ENCODE measurements at places on chromosomes 2 and 18.

- DNase-seq: no peak
Measured at GRCh38 chr2:26400723-26401122, 997 bp upstream of the DRC1 start.

DNA sequence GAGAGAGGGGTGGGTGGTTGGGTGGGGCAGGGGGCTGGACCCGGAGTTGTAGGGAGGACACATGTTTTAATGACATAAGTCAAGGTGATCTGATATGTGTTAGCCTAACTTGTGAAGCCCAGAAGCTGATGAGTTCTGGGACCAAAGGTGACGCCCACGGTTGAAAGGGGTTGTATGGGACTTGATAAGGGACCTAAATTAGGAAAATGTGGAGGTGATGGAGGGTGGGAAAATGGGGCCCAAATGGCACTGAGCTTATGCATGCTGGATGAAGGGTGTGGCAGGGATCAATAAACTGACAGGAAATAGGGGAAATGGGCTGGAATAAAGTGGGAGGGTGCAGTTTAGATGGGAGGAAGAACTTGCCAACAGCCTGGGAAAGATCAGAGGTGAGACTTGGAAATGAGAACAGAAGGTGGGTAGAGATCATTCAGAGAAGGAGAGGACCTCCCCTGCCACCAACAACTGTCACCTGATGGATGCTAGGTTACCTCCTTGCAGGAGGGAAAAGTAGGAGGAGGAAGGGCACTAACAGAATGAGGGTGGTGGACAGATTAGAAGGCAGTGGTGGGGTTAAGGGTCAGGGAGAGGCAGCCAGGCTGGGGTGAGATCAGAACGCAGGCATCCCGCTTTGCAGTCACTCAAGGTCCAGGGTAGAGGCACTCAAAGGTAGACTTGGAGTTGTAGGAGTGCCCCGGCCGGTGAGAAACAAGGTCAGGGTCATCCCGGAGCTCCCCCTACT, 15.3 kb downstream of the WNT10A start:
- no peak for DNase-seq

DNA sequence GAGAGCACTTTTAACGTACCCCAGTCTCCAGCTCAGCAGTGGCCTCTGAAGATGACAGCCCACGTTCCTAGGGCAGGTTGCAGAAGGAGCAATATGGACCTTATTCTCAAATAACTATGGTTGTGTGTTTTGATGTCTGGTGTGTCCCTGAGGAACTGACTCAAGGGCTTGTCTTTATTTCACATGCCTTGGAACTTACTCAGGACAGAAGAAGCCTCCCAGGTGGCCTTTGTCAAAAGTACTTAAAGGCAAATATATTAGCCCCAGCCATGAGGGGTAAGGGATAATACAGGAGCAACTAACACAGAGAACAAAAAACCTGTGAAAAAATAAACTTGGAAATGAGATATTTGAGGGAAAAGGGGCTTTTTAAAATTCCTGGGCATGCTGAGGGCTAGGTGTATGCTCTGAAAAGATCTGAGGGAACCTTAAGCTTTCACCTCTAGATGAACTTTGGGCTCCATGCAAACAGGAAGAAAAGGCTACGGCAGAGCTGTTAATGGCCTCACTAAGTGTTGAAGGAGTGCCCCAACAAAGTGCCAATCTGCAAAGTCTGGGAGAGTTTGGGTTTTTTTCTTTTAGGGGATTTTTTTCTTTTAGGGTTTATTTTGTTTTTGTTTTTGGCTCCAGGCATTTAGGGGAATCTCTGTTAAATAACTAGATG, 40.3 kb downstream of the SRBD1 start:
- no peak for DNase-seq

DNA sequence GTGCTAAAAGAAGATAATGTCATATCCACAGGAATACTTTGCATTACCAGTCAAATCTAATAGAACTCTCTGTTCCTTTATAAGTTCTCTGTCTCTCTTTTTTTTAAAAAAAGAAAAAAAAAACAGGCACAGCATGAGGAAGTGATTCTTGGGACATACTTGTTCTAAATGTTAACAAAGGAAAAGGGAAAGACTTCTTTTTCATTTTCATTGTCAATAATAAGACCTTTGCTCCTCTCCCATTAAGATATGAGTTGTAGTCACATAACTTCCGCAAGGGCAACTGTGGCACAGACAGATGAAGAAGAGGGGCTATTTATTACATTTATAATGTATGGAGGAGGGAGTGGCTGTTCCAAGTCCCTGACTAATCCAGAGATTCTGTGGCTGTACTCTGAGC, 4.7 kb downstream of the CD302 start:
- no peak for DNase-seq

DNA sequence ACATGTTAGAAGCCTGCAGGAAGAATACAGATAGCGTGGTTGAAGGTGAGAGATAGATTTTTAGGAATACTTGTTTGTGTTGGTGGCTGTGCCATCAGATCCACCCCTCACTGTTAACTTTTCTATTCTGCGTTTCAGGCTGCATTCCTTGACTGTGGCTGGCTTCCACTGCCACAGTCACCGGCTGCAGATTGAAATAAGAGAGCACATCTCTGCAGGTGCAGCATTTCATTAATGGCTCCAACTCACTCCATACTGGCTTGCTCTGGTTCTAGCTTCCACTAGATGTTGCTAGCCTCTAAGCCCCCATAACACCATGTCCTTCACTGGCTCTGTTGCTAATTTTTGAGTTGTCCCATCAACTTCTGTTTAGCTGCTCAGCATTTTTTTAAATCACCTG, 286.5 kb downstream of the CPS1 start:
- DNase-seq: no peak

GRCh38 chr2:165508927-165509326, 39.4 kb downstream of the CSRNP3 start:
- DNase-seq: no peak

- DNase-seq: no peak
Measured at GRCh38 chr2:30684516-30684915, 122.7 kb downstream of the CAPN13 start.

DNA sequence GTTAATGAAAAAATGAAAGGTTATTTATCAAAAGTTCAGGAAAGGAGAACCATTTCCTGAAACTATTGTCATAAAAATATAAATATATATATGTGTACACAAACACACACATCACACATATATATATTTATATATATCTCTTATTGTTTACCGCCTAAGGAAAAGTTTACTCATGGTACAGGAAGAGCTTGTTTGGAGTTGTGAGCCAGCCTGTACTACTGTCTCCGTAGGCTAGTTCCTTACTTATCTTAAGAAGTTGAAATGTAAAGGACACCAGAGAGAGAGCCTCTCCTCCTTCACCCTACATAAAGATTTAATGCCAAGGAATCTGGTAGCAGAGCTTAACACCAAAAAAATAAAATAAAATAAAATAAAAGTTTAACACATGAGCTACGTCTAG, 19.6 kb downstream of the DSC1 start:
- DNase-seq: no peak

DNA sequence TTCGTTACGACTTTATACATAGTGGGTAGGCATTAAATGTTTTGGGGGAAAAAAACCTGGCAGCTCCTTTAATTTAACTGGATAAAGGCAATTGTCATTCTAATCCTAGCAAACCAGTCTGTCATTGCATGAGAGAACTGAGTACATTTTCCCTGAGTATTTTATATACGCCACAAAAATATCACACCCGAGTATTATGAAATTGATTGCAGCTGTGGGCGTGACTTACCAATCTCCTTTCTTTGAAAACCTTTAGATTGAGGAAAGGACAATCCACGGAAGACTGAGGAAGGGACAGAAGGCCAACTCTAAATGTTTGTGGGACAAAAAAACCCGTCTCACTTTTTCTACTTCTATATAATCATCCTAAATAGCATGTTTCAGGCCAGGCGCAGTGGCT, 9.0 kb downstream of the TM4SF20 start:
- no peak for DNase-seq

DNA sequence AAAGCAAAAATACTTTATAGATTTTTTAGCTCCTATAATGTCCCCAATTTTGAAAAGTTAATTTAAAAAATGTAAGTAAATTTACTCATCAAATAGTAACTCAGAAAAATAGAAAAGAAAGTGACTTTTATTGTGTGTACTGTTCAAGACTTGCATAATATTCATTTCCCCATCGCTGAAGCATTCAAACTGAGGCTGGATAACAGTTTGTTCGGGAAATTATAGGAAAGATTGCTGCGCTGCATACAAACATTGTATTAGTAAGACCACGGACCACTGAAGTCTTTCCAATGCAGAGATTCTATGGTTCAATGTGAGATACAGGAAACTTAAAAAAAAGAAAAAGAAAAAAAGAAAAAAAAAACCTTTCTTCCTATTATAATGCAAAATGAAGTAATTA, 10.4 kb downstream of the STK17B start:
- DNase-seq: no peak

GRCh38 chr2:96857667-96858372, at the start of gene ANKRD39:
ANKRD39 (minus strand) TSS chr2:96858016; CDS start chr2:96857987, 29 bp downstream.
- peak; percentile 92 for DNase-seq

GRCh38 chr2:190786404-190787166, 94.0 kb upstream of the GLS start:
- no peak for DNase-seq

DNA sequence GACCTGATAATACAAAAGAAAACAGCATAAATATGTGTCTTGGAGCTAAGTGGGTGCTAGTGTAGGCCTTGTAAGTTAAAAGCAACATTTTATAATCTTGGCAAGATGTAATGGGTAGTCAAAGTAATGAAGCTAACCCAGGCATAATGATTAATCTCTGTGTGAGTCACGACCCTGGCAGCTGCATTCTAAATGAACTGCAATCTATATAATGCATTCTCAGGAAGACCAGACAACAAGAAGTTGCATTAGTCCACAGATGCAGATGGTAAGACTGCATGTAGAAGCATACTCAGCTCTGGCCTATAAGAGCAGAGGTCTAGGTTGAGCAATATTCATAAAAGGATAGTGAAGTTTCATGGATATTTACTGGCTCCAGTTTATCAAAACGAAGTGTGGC, 85.6 kb upstream of the ETAA1 start:
- DNase-seq: no peak

GRCh38 chr18:43869451-43870008, 592.2 kb upstream of the SYT4 start:
- no peak for DNase-seq

All from RWPE2 (cell line).